ENCODE measurements at places on chromosomes 3 and 15.

DNA sequence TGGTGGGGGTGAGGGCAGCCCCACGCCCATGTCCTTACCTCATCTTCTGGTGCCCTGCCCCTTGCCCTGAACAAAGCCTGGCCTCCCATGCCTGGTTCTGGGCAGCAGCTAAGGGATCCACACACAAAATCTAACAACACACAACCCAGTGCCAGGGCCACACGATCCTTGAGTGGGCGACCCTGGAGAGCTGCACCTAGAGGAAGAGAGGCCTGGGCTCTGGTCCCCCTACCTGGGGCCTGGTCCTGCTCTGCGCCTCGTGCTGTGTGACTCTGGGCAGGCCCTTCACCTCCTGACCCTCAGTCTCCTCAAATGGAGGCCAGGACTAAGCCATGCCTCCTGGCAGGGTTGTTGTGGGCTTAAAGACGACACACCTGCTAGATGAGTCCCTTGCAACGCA lies 20.0 kb upstream of the C3orf22 start:
- no peak for DNase-seq

- DNase-seq, result no peak
Measured at GRCh38 chr15:80844011-80844732, 65.0 kb downstream of the CEMIP start.

DNA sequence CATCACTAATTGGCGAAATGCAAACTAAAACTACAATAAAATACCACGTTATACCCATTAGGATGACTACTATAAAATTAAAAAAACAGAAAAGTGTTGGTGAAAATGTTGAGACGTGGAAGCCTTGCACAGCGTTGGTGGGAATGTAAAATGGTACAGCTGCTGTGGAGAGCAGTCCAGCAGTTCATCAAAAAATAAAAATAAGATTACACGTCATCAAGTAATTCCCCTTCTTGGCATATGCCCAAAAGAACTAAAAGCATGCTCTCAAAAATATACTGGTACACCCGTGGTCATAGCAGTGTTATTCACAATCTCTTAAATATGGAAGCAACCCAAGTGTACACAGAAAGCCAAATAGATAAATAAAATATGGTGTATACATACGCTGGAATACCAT lies 71.8 kb upstream of the NDN start:
- DNase-seq, result no peak

DNA sequence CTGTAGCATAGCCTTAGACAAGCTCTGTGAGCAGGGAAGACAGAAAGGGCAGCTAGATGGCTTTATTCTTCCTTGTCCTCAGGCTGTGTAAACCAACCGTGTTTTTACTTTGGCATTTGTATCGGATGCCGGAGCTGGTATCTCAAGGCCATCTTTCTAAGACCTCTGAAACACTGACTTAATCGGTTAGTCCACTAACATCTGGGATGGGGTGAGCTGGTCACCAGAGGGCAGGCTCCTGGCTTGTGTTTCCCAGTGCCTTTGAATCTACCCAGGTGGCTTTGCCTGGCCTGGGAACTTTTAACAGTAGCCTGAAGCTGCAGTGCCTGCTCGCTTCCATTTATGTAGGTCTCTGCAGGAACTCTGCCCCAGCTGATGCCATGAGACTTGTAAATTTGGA lies 252.7 kb downstream of the NR1D2 start:
- no peak for DNase-seq

DNA sequence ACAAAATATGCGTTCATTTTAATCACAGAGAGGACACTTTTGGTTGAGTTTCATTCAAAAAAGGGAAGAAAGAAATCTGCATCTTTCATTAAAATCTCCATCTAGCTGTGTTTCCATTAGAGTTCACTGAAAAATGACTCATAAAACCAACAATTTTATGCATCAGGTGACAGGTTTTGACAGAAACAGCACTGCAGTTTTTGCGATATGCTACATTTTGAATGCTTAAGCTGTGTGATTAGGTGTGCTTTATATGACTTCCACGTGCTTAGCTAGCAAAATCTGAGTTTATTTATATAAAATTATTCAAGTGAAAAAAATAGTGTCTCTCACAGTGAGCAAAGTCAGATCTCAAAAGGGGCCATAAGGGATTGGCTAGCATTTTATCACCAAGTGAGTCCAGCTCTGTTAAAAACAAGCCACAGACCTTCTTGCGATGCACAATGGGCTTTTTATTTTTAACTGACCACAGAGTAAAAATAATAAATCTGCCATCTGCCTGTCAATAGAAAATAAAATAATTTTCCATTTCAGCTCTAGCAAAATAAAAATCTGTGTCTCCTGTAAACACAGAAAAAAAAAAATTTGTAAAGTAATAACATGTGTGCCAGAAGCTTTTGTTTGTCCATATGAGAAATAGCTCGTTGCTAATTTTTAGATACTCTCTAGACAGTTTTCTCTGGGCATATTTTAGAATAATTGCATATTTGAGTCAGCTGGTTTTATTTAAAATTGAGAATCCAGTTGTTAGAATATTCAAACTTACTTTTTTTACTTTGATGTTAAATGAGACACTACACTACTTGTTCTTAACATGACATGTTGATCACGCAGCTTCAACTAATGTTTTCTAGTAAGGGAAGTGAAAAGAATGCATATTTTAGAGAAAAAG lies 409.8 kb downstream of the ROBO2 start:
- DNase-seq, result no peak

- no peak for DNase-seq
Measured at GRCh38 chr3:184347321-184348056, 10.1 kb downstream of the FAM131A start.

DNA sequence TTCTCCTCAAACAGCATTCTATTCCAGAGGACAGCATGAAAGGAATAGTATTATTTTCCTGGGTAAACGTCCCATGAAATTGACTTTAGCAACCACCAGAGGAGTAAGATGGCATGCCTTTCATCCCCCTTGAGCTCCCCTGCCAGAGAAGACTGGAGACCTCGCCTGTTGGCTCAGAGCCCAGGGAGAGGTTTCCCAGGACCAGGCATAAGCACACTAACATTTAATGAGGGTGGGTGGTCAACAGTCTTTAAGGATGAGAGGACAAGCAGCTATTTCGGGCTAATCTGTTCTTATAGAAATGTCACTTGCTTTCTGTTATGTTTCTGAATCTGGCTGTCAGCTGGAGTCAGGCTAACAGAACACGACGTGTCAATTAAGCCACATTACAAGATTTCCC lies 390.5 kb downstream of the GABRG3 start:
- no peak for DNase-seq

- DNase-seq, result no peak
Measured at GRCh38 chr3:10480871-10481378, 24.5 kb downstream of the ATP2B2 start.

DNA sequence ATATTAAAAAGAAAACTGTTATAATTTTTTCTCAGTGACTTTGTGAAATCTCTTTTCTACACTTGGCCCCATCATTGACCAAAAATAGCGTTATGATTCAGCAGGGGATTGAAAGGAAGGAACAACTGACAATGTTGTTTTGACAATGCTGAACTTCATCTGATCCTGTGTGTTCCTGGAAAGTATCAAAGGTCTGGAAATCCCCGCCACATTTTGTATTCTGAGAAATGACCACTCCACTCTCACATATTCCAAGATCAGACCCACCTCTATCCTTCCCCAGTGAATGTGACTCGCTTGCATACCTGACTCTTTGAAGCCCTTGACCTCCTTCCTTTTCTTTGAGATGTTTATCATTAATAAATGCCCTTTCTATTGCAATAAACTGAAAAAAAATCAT lies 9.7 kb upstream of the RIOX2 start:
- DNase-seq, result no peak

- DNase-seq, result no peak
Measured at GRCh38 chr3:105483476-105483875, 116.8 kb downstream of the ALCAM start.

GRCh38 chr3:184618811-184619210 lies 57.2 kb downstream of the EPHB3 start:
- no peak for DNase-seq

All from AG04449 (cell line).